ENCODE measurements at places on chromosomes 6 and 20.

- no peak overlapping the region for H3K4me3 ChIP-seq
- DNase-seq: no peak
- no peak overlapping the region for H3K27ac ChIP-seq
- H3K4me1 ChIP-seq: no peaks in the 10 kb centered on the region
- no peaks in the 10 kb centered on the region for H3K36me3 ChIP-seq
These were observed 113.5 kb downstream of the FAXC start for GRCh38 chr6:99236010-99236409.

DNA sequence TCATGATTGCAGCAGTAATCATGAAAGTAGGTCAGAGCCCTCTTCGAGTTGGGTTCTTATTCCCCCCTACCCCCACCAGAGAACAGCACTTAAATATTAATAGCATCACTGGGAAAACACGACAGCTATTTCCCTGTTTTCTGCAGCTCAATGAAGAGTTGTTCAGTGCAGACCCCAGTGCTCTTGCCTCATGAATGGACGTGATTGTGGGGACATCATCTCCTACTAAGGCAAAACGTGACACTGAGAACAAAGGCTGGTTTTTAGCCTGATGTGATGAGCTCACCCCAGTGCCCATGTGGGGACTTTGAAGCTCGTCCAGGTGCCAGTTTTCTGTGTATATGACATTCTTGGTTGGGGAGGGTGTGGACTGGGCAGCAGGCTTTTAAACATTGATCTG, 105.9 kb downstream of the SLC35F1 start:
- no peak overlapping the region for H3K27ac ChIP-seq
- H3K27me3 ChIP-seq: no peaks in the 10 kb centered on the region
- H3K4me3 ChIP-seq: no peak overlapping the region
- no peaks in the 10 kb centered on the region for H3K36me3 ChIP-seq
- no peaks in the 10 kb centered on the region for H3K4me1 ChIP-seq

DNA sequence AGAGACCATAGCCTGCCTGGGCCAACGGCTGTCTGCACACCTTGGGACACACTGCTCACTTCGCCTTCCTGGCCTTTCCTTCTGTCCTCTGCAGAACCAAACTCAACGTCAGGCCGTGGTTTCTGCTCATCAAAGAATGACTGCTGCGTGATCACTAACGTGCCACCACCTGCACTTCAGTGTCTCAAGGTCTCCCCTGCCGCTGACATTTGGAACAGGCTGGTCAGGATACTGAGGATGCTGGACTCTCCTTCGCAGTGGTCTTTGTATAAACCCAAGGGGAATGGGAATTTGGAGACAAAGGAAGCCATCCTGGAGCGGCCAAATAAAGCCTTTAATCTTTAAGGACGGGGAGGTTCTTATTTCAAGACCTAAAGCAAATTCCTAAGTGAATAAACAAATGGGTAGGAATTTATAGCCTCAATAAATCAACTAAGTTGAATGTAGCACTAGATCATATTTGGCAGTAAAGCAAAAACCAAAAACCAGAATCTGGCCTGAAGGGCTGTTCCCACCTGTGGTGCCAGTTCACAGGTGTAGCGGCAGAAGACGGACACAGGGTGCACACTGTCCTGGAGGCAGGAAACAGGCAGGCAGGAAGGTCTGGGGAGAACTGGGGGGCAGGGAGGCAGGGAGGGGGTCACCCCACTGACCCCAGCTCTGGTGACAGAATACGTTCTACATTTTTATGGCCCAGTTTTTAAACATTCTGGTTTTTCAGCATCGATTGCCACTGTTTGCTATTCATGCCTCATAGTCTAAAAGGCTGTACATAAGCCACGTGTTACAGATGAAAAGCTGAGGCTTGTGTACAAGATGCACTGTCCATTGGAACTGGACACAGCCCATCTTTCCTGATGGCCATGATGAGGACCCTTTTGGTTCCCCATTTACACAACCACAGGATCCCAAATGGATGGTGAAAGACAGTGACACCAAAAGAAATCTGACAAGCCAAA, 36.6 kb downstream of the ABHD12 start:
- peaks cover 21% of the 10 kb centered on the region for H3K4me1 ChIP-seq
- DNase-seq: no peak
- no peaks in the 10 kb centered on the region for H3K27me3 ChIP-seq
- H3K36me3 ChIP-seq: no peaks in the 10 kb centered on the region
- peak overlapping the region; percentile 26 for H3K27ac ChIP-seq
- no peak overlapping the region for H3K4me3 ChIP-seq

DNA sequence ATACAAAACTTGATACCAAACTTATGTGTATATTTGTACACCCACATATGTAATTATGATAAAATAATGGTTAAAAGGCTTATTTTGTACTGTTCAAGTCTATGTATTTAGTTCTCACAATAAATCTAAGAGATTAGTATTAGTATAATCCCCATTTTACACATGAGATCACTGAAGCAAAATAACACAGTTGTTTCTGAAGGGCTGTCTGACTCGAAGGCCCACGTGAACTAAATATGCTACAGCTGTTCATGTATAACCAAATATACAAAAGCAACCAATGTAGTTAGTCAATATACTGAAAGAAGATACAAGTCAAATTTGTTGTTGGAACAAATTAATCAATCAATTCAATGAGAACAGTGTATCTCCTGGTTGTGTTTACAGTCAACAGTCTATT, 959.2 kb downstream of the EPHA7 start:
- H3K4me3 ChIP-seq: no peak overlapping the region
- no peaks in the 10 kb centered on the region for H3K27me3 ChIP-seq
- no peaks in the 10 kb centered on the region for H3K4me1 ChIP-seq
- no peak for DNase-seq
- H3K27ac ChIP-seq: no peak overlapping the region

- H3K27me3 ChIP-seq: peaks cover 2% of the 10 kb centered on the region
- H3K4me1 ChIP-seq: no peaks in the 10 kb centered on the region
- no peak for DNase-seq
- no peak overlapping the region for H3K4me3 ChIP-seq
- H3K27ac ChIP-seq: no peak overlapping the region
These were observed 188.3 kb upstream of the MARCKS start for GRCh38 chr6:113668641-113669408.

DNA sequence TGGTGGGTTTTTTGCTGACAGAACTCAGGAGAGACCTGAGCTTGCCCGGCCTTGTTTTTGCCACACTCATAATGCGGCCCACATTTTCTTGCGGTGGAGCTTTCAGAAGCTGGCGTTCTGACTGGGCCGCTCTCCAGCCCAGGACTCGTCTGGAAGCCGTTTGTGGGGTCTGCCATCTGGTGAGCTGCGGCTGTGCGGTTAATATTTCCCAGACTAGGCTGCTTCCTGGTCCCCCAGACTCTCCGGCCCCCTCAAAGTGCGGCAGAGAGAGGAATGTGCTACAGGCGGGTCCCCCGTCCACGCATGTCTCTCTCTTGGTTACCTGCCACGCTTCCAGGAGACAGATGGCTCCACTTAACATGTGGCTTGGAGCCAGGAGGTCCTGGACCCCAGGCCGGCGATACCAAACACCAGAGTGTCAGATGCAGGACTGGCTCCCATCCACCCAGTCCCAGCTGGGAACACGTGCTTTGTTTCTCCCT, 128.9 kb upstream of the PMEPA1 start:
- no peak overlapping the region for H3K4me3 ChIP-seq
- H3K27ac ChIP-seq: no peak overlapping the region
- peaks cover 19% of the 10 kb centered on the region for H3K27me3 ChIP-seq
- no peaks in the 10 kb centered on the region for H3K4me1 ChIP-seq
- H3K36me3 ChIP-seq: no peaks in the 10 kb centered on the region

DNA sequence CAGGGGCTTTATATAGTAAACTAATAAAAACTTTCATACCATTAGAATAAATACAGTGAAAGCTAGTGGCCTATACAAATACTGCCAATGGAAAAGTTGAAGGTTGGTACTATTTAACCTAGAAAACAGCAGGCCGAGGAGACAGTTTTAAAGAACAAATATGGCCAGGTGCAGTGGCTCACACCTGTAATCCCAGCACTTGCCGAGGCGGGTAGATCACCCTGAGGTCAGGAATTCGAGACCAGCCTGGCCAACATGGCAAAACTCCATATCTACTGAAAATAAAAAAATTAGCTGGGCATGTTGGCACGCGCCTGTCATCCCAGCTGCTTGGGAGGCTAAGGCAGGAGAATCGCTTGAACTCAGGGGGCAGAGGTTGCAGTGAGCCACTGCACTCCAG, 24.8 kb downstream of the GLYATL3 start:
- no peaks in the 10 kb centered on the region for H3K27me3 ChIP-seq
- H3K36me3 ChIP-seq: no peaks in the 10 kb centered on the region
- H3K27ac ChIP-seq: no peak overlapping the region
- no peak for DNase-seq

GRCh38 chr6:155117256-155117655, 122.1 kb downstream of the TIAM2 start:
- H3K4me3 ChIP-seq: no peak overlapping the region
- peak; percentile 86 for DNase-seq

- peaks cover 16% of the 10 kb centered on the region for H3K4me1 ChIP-seq
- H3K36me3 ChIP-seq: no peaks in the 10 kb centered on the region
- no peaks in the 10 kb centered on the region for H3K27me3 ChIP-seq
- H3K4me3 ChIP-seq: no peak overlapping the region
- H3K27ac ChIP-seq: no peak overlapping the region
These were observed 257.1 kb upstream of the TAB2 start for GRCh38 chr6:149060300-149060984.

DNA sequence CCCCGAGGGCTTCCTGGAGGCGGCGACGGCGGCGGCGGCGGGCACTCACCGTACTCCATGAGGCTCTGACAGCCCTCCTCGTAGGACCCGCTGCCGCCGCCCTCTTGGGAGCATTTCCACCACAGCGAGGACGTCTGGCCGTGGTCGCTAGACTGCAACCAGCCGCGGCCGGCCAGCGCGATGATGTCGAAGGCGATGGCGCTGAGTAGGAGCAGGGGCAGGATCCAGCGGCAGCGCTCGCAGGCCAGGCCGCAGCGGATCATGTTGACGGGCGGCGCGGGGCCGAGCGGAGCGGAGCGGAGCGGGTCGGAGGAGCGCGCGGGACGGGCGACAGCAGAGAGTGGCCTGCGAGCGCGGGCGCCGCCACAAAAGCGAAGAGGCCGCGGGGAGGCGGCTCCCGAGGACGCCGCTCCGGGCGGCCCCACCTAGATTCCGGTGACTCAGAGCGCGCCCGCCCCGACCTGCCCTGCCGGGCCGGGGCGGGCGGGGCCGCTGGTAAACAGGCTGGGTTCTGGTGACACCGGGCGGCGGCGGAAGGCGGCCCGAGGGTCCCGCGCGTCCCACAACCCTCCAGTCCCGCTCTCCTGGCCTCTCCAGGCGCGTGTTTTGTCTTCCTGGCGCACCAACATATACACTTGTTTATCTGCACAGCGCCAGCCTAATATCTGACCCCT, at the start of gene PERP:
PERP (minus strand) TSS at position 342 of the 674 bp plus-strand sequence; CDS start at position 263, 79 bp downstream.
- peak; percentile 38 for DNase-seq
- H3K4me3 ChIP-seq: peak within 1 kb of the TSS; percentile 96
- peaks cover 8% of the 10 kb centered on the region for H3K27me3 ChIP-seq
- H3K36me3 ChIP-seq: no peaks in the 10 kb centered on the region
- H3K4me1 ChIP-seq: peaks cover 13% of the 10 kb centered on the region
- H3K27ac ChIP-seq: peak within 1 kb of the TSS; percentile 74

GRCh38 chr6:112571488-112572270, 224.5 kb downstream of the RFPL4B start:
- H3K27me3 ChIP-seq: no peaks in the 10 kb centered on the region
- no peak overlapping the region for H3K4me3 ChIP-seq
- H3K27ac ChIP-seq: no peak overlapping the region
- DNase-seq: peak; percentile 84
- H3K36me3 ChIP-seq: no peaks in the 10 kb centered on the region
- peaks cover 2% of the 10 kb centered on the region for H3K4me1 ChIP-seq

DNA sequence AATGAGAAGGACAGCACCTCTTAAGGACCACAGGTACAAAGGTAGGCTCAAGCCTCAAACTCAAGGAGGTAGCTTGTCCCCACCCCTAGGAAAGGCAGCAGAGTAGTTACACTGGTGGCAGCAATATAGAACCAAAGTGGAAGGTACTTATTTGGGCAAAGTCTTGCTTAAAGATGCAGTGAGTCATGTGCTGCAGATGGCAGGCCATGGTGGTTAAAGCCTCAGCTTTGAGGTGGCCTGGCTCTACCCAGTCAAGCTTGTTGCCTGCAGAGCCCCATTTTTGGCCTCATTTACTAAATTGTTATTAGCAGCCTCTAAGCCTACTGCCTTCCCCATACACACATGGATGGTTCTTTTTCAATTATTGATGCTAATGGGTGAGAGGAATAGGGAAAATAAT, 146.0 kb downstream of the ELOVL4 start:
- no peak overlapping the region for H3K4me3 ChIP-seq
- no peak overlapping the region for H3K27ac ChIP-seq
- H3K27me3 ChIP-seq: no peaks in the 10 kb centered on the region
- no peaks in the 10 kb centered on the region for H3K4me1 ChIP-seq

GRCh38 chr6:106138151-106138550, 52.0 kb downstream of the PRDM1 start:
- H3K36me3 ChIP-seq: no peaks in the 10 kb centered on the region
- peaks cover 9% of the 10 kb centered on the region for H3K4me1 ChIP-seq
- H3K27me3 ChIP-seq: no peaks in the 10 kb centered on the region
- no peak overlapping the region for H3K4me3 ChIP-seq
- H3K27ac ChIP-seq: no peak overlapping the region

GRCh38 chr6:7813704-7814103, 87.8 kb downstream of the BMP6 start:
- H3K36me3 ChIP-seq: no peaks in the 10 kb centered on the region
- no peaks in the 10 kb centered on the region for H3K4me1 ChIP-seq
- no peak overlapping the region for H3K27ac ChIP-seq
- H3K4me3 ChIP-seq: no peak overlapping the region
- no peak for DNase-seq
- no peaks in the 10 kb centered on the region for H3K27me3 ChIP-seq

- H3K36me3 ChIP-seq: no peaks in the 10 kb centered on the region
- peaks cover 33% of the 10 kb centered on the region for H3K27me3 ChIP-seq
- DNase-seq: no peak
These were observed 181.0 kb downstream of the TFAP2C start for GRCh38 chr20:56810141-56810540.

- no peak overlapping the region for H3K27ac ChIP-seq
- peaks cover 4% of the 10 kb centered on the region for H3K27me3 ChIP-seq
- H3K4me3 ChIP-seq: no peak overlapping the region
- H3K36me3 ChIP-seq: no peaks in the 10 kb centered on the region
- H3K4me1 ChIP-seq: no peaks in the 10 kb centered on the region
- DNase-seq: peak; percentile 38
These were observed 172.2 kb upstream of the CENPW start for GRCh38 chr6:126167726-126168125.

- H3K27ac ChIP-seq: no peak overlapping the region
- DNase-seq: peak; percentile 54
- peaks cover 2% of the 10 kb centered on the region for H3K4me1 ChIP-seq
- peaks cover 37% of the 10 kb centered on the region for H3K36me3 ChIP-seq
- no peaks in the 10 kb centered on the region for H3K27me3 ChIP-seq
These were observed 75.6 kb downstream of the PRND start for GRCh38 chr20:4797275-4797674.

Measured in IMR-90 (cell line).